ENCODE measurements at places on chromosomes 5 and 9. TPM values are rescaled to one million over a fixed set of nuclear protein-coding genes. Genes with fewer than 3 reads are reported as not detected.

DNA sequence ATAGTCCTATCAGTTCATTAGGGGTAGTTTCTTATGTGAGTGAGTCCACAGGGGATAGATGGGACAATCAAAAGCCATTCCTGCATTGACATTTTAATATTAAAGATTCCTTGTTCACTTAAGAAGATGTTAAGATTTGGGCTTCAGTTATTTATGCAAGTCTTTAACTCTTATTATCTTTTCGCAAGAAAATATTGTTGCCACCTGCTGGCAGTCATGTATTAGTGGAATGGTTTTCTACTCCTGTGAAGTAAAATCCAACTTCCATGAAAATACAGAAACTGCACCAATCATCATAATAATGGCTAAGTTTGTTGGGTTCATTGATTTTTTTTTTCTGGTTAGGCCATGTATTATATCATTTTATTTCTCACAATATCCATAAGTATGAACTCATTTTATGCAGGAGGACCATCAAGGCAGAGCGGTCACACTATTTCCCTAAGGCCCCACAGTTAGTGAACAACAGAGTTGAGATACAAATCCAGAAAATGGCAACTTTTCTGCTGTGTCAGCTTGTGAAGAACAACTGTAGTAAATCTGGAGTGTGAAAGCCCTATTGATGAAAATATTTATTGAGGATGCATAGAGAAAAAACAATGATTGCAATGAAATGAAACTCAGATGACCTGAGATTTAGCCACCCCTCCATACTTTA is 88.5 kb upstream of the TXNDC8 start:
- no peak overlapping the region for H3K27ac ChIP-seq
- peaks cover 5% of the 10 kb centered on the region for H3K4me1 ChIP-seq
- no peaks in the 10 kb centered on the region for H3K36me3 ChIP-seq
- H3K27me3 ChIP-seq, result no peaks in the 10 kb centered on the region
- no peak for DNase-seq

DNA sequence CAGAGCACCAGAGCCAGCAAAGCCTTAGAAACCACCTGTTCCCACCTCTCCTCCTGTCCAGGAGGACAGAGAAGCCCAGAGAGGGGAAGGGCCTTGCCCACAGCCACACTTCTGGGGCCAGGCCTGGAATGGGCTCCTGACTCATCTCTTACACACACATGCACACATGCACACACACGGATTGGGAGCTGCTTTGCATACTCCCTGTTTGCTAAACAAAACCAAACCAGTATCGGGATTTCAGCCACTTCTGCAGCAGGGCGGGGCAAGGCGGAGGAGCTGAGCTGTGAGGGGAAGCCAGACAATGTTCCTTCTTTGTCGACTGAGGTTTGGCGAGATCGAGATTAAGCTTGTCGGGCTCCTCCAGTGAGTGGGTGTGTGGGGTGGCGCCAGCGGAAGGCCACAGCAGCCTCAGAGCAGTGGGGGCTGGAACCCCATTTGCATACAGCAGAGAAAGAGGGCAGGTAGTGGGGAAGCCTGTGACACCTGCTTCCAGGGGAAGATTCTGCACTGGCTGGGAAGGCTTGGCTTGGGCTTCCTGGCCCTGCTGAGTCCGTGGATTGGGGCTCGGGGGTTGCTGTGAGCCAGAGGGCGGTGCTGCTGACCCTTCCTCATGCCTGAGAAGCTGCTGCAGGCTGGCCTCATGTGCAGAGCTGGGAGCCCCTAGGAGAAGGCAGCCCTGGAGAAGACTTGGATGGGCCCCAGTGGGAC is 16.1 kb downstream of the GFI1B start:
- no peak overlapping the region for H3K27ac ChIP-seq
- H3K27me3 ChIP-seq, result peaks cover 43% of the 10 kb centered on the region
- no peaks in the 10 kb centered on the region for H3K36me3 ChIP-seq

GRCh38 chr5:83453937-83454336 is 17.6 kb upstream of the VCAN start:
- H3K36me3 ChIP-seq, result peaks cover 8% of the 10 kb centered on the region
- H3K4me3 ChIP-seq, result no peak overlapping the region
- H3K27ac ChIP-seq, result no peak overlapping the region
- no peaks in the 10 kb centered on the region for H3K4me1 ChIP-seq
- H3K27me3 ChIP-seq, result no peaks in the 10 kb centered on the region
- DNase-seq, result no peak

The FAT2 gene
- total RNA-seq, result 2.2 TPM

- H3K27me3 ChIP-seq, result no peaks in the 10 kb centered on the region
- peaks cover 48% of the 10 kb centered on the region for H3K4me1 ChIP-seq
- H3K27ac ChIP-seq, result peak overlapping the region; percentile 98
- no peaks in the 10 kb centered on the region for H3K36me3 ChIP-seq
Measured at GRCh38 chr9:2017331-2018161, 2.4 kb downstream of the SMARCA2 start.

The KCNV2 gene
- not detected for total RNA-seq

The FOXD4 gene
- 0.44 TPM for total RNA-seq

The RNF38 gene
- 22.6 TPM for total RNA-seq

DNA sequence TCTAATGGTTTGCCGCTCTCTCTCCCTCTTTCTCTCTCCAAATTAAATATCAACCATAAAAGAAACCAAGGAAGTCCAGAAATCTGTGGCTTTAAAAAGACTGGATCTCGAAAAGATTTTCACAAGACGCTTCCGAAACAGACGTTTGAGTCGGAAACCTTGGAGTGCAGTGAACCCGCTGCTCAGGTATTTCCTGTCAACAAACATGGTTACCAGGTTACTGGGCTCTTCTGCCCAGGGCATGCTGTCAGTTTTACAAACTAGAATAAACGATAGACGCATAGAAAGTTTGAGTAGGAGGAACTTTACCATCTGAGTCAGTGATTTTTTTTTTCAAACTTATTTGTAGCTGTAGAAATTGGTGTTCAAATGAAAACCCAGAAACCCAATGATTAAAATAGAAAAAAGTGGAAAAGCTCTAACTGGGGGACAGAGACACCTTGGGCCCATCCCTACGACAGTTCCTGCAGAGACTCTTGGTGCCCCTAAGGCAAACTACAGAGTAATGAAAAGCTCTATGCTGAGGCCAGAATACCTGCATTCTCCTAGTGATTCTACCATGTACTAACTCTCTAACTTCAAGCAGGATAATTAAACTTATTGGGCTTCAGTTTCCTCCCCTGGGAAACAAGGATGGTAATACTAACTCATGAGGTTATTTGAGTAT is 90.0 kb downstream of the DOCK8 start:
- no peak overlapping the region for H3K27ac ChIP-seq
- H3K27me3 ChIP-seq, result peaks cover 4% of the 10 kb centered on the region
- no peak for DNase-seq
- H3K4me1 ChIP-seq, result peaks cover 3% of the 10 kb centered on the region

The MEIKIN gene
- not detected for total RNA-seq

The ORM2 gene
- total RNA-seq, result not detected

GRCh38 chr5:168057905-168058304 is 233.5 kb upstream of the WWC1 start:
- DNase-seq, result no peak
- no peaks in the 10 kb centered on the region for H3K36me3 ChIP-seq
- H3K27me3 ChIP-seq, result no peaks in the 10 kb centered on the region
- H3K4me1 ChIP-seq, result no peaks in the 10 kb centered on the region
- H3K27ac ChIP-seq, result no peak overlapping the region
- H3K4me3 ChIP-seq, result no peak overlapping the region

The GFI1B gene
- total RNA-seq, result not detected

DNA sequence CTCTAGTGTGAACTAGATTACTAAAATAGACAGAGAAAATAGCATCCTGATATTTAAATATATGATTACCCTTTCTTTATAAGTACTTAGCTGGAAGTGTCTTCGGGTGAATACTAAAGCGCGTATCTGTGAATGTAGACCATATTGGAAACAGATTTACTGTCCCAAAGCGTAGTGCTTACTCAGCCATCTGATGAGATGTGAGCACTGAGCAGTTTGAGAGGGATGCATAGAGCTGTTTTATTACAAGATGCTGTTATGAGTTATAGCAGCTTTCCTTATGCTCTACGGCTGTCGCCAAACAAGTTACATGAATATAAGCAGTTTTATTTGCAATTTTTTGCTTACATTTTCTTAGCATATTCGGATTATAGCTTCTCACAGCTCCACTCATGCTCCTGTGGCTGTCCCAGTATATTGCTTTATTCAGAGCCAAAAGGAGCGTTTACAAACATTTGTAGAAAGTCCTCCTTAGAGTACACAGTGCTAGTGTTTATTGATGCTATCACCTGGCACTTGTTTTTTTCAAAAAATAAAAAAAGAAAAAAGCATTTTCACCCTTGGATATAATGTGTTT is 981.4 kb upstream of the WWC1 start:
- H3K27ac ChIP-seq, result no peak overlapping the region
- H3K4me3 ChIP-seq, result no peak overlapping the region
- no peaks in the 10 kb centered on the region for H3K36me3 ChIP-seq
- H3K27me3 ChIP-seq, result peaks cover 12% of the 10 kb centered on the region
- no peak for DNase-seq
- H3K4me1 ChIP-seq, result peaks cover 4% of the 10 kb centered on the region

The NR5A1 gene
- not detected for total RNA-seq

GRCh38 chr5:122142480-122143164 is 13.3 kb downstream of the ZNF474 start:
- peaks cover 20% of the 10 kb centered on the region for H3K4me1 ChIP-seq
- DNase-seq, result no peak
- no peak overlapping the region for H3K4me3 ChIP-seq
- H3K27me3 ChIP-seq, result no peaks in the 10 kb centered on the region

GRCh38 chr9:117704024-117704575 is at the start of gene TLR4:
Gene TLR4, plus strand, starts transcription at chr9:117704403. Its CDS starts 70 bp downstream, at chr9:117704473.
- peak; percentile 46 for DNase-seq
- peaks cover 54% of the 10 kb centered on the region for H3K4me1 ChIP-seq

The PCDHA1 gene
- total RNA-seq, result not detected

- H3K4me1 ChIP-seq, result peaks cover 29% of the 10 kb centered on the region
- H3K4me3 ChIP-seq, result peak within 1 kb of the TSS; percentile 85
- DNase-seq, result no peak
- H3K27me3 ChIP-seq, result no peaks in the 10 kb centered on the region
Measured at GRCh38 chr5:10563945-10564837, at the start of gene ANKRD33B. Gene ANKRD33B, plus strand, starts transcription at chr5:10564070. Its CDS starts 398 bp downstream, at chr5:10564468.

- H3K4me1 ChIP-seq, result peaks cover 9% of the 10 kb centered on the region
- no peaks in the 10 kb centered on the region for H3K36me3 ChIP-seq
- H3K27me3 ChIP-seq, result no peaks in the 10 kb centered on the region
- no peak for DNase-seq
- H3K4me3 ChIP-seq, result no peak overlapping the region
- no peak overlapping the region for H3K27ac ChIP-seq
Measured at GRCh38 chr5:33507426-33507825, 66.7 kb downstream of the TARS1 start.

DNA sequence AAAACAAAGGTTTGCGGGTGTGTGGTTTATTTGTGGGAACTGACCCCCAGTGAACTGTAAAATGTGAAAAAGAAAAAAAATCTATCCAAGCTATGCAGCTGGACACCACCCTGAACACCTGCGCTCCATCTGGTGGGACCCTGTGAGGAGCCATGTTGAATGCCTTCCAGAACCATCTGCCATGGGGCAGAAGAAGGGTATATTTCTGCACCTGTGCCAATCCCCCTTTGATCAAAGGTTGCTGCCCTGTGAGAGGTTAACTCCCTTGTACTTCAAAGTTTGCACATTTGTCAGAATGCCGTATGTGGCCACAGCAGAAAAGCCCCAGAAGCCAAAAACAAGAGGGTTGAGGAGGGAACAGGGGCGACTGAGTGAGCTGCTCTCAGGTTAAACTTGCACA is 148.5 kb upstream of the ALDH1B1 start:
- H3K27me3 ChIP-seq, result peaks cover 4% of the 10 kb centered on the region
- no peaks in the 10 kb centered on the region for H3K4me1 ChIP-seq
- H3K36me3 ChIP-seq, result peaks cover 1% of the 10 kb centered on the region
- H3K27ac ChIP-seq, result no peak overlapping the region

The FCN1 gene
- total RNA-seq, result not detected

The PCYOX1L gene
- total RNA-seq, result 11.1 TPM

The TRAF2 gene
- total RNA-seq, result 10.4 TPM

The ARID3C gene
- total RNA-seq, result not detected

DNA sequence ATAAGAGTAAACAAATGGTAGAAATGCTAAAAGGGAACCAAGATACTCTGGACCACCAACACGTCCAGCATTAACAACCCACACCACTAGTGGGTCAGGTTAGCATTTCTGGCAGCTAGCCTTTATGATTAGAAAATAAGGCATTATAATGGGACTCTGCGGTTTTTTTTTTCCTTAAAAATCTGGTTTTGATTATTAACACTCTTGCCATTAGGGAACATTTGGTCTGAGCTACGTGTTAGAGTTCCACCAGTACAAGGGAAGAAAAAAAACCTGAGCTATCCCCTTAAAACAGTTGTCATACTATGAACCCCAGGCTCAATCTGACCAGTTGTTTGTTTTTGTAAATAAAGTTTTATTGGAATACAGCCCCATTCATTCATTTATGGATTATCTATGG is 110.4 kb downstream of the NTRK2 start:
- H3K36me3 ChIP-seq, result peaks cover 5% of the 10 kb centered on the region
- H3K4me1 ChIP-seq, result peaks cover 29% of the 10 kb centered on the region
- H3K27me3 ChIP-seq, result peaks cover 3% of the 10 kb centered on the region
- no peak overlapping the region for H3K4me3 ChIP-seq

DNA sequence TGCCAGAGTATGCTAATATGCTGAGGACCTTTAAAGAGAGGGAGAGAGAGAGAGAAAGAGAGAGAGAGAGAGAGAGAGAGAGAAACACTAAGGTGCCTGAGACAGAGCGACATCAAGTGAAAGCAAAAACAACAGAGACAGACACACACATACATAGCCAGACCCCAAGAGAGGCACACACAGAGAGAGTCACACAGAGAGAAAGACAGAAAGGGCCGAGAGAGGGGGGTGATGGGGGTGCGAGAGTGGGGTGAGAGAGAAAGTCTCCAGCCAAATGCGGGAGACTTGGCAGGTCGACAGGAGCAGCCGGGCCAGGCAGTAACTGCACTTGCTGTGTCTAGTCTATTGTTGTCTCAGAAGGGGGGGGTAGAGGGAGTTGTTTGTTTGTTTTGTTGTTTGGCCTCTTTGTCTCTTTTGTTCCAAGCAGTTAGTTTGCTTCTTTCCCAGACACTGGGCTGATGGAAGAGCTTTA is 30.1 kb upstream of the NFIB start:
- H3K27me3 ChIP-seq, result peaks cover 28% of the 10 kb centered on the region
- peaks cover 38% of the 10 kb centered on the region for H3K4me1 ChIP-seq
- H3K4me3 ChIP-seq, result no peak overlapping the region
- no peak overlapping the region for H3K27ac ChIP-seq

The ZNG1E gene
- 26.4 TPM for total RNA-seq

- H3K4me3 ChIP-seq, result no peak overlapping the region
- no peak for DNase-seq
- H3K27me3 ChIP-seq, result peaks cover 31% of the 10 kb centered on the region
- H3K27ac ChIP-seq, result no peak overlapping the region
Measured at GRCh38 chr9:36793277-36793676, 220.6 kb downstream of the MELK start.

GRCh38 chr9:79812507-79813257 is 240.9 kb downstream of the TLE4 start:
- peaks cover 43% of the 10 kb centered on the region for H3K4me1 ChIP-seq
- H3K4me3 ChIP-seq, result no peak overlapping the region
- H3K27me3 ChIP-seq, result peaks cover 4% of the 10 kb centered on the region

The SPATA31A3 gene
- not detected for total RNA-seq

- H3K4me3 ChIP-seq, result no peak overlapping the region
- peaks cover 32% of the 10 kb centered on the region for H3K4me1 ChIP-seq
- peaks cover 6% of the 10 kb centered on the region for H3K36me3 ChIP-seq
- no peaks in the 10 kb centered on the region for H3K27me3 ChIP-seq
- peak overlapping the region; percentile 83 for H3K27ac ChIP-seq
Measured at GRCh38 chr9:92438900-92439526, 14.7 kb upstream of the OMD start.

- no peaks in the 10 kb centered on the region for H3K36me3 ChIP-seq
- H3K27me3 ChIP-seq, result peaks cover 8% of the 10 kb centered on the region
- no peak overlapping the region for H3K4me3 ChIP-seq
- H3K4me1 ChIP-seq, result no peaks in the 10 kb centered on the region
- H3K27ac ChIP-seq, result no peak overlapping the region
- DNase-seq, result no peak
Measured at GRCh38 chr5:1959725-1960581, 77.2 kb upstream of the IRX4 start.

The TUT7 gene
- 33.9 TPM for total RNA-seq

The HEMGN gene
- total RNA-seq, result not detected
